Chondrocyte (in vitro differentiated cells): ENCODE measurements at places on chromosomes 13 and 19. TPM values are rescaled to one million over a fixed set of nuclear protein-coding genes. Genes with fewer than 3 reads are reported as not detected.

SHD gene
- not detected in 3 replicates for total RNA-seq

MATK gene
- not detected in 3 replicates for total RNA-seq

CEACAM8 gene
- total RNA-seq, result not detected in 3 replicates

SYDE1 gene
- 49.3 to 98.0 TPM (median 96.3 TPM) in 3 replicates for total RNA-seq

WASF3 gene
- total RNA-seq, result 18.5 to 24.9 TPM (median 23.6 TPM) in 3 replicates

GZMM gene
- total RNA-seq, result not detected in 3 replicates
